ENCODE measurements at places on chromosomes 13 and 19.
A peak's percentile ranks its signal among the peaks of the same experiment; 100 is the strongest.

- no peak for DNase-seq
These were observed 4.4 kb upstream of the INTS6 start for GRCh38 chr13:51457086-51457815.

DNA sequence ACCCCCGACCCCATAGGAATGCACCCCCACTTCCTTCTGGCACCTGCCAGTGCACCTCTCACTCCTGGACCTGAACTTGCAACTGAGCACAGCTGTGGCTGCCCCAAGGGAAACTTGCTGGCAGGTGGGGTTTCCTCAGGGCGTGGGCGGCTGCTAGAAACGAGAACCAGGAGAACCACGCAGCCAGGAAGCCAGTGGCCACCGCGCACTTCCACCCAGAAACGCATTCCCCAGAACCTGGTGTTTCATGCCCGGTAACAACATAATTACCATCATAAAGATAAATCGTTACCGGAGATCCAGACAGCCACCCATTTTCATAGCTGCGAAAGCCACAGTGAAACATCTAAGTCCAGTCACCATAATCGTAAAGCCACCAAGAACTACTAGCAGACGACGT, 75.2 kb upstream of the C13orf46 start:
- no peak for DNase-seq

GRCh38 chr13:50950849-50951248, 41.3 kb downstream of the RNASEH2B start:
- no peak for DNase-seq

GRCh38 chr13:113225515-113225914, 16.1 kb downstream of the CUL4A start:
- no peak for DNase-seq

DNA sequence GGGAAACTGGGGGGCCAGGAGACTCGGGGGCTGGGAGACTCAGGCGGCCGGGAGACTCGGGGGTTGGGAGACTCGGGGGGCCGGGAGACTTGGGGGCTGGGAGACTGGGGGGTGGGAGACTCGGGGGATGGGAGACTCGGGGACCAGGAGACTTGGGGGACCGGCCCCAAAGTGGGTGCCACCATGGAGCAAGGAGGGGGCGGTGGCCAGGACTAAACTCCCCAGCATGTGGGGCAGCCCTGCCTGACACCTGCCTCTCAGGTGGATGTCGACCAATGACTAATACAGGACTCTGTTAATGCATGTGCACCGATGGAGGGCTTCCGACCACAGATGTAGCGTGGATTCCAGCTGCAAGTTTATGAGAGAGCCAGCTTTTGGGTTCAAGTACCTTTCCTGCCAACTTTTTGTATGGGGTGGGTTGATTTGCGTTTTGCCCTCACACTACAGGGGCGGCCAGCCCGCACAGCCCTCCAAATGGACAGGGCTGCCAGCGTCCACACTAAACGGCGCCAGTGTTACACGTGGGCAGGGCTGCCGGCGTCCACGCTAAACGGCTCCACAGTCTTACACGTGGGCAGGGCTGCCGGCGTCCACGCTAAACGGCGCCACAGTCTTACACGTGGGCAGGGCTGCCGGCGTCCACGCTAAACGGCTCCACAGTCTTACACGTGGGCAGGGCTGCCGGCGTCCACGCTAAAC, 62.2 kb downstream of the RASA3 start:
- no peak for DNase-seq

DNA sequence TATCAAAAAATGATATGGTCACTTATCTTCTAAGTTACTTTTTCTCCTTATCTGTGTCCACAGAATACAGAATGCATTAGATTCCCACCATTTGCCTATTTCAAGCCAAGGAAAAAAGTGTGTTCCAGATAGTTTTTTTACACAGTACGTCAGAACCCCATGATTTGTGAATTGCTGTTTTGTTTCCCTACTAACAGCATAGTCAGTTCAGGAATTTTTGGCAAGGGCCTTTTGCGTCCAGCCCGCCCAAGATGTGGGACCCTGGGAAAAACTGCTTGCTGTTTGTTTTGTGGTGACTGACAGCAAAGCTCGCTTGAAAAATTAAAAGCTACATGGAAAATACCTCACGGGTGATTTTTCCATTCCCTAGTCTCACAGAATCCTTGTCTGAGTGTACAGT, 20.4 kb upstream of the FAM216B start:
- no peak for DNase-seq

GRCh38 chr13:73061876-73062275, 3.1 kb downstream of the KLF5 start:
- no peak for DNase-seq

- DNase-seq = no peak
These were observed 989.7 kb downstream of the EFNB2 start for GRCh38 chr13:105545811-105546210.

- DNase-seq = no peak
These were observed 428.6 kb downstream of the RFC3 start for GRCh38 chr13:34246511-34246910.

- no peak for DNase-seq
These were observed 619.8 kb downstream of the DCT start for GRCh38 chr13:93859716-93860115.

DNA sequence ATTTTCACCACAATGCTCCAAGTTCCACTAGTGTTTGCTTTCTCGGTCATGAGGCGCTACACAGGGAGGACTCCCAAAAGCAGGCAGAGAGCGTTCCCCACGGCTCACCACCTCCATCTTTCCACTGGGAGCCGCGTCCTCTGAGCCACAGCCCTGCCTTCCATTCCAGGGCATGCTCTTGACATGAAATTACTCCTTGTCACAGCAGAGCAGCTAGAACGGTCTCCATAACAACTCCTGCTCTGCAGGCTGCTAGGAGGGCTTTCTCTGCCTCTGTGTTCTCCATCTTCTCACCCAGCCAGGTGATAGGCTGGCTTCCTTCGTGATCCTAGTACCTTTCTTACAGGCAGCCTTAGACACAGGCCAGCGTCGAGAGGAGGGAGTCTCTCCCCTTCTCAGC, 171.8 kb upstream of the UBL3 start:
- no peak for DNase-seq

DNA sequence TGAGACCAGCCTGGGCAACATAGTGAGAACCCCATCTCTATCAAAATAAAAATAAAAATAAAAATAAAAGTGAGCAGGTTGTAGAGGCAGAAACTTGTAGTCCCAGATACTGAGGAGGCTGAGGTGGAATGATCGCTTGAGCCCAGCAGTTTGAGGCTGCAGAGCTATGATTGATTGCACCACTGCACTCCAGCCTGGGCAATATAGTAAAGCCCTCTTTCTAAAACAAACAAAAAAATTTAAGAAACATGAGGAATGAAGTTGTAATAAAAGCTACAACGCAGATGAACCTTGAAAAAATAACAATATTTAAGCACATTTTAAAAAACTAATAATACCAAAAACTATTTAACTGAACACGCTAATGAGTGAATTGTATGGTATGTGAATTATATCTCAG, 919.3 kb downstream of the UQCRFS1 start:
- DNase-seq = no peak

DNA sequence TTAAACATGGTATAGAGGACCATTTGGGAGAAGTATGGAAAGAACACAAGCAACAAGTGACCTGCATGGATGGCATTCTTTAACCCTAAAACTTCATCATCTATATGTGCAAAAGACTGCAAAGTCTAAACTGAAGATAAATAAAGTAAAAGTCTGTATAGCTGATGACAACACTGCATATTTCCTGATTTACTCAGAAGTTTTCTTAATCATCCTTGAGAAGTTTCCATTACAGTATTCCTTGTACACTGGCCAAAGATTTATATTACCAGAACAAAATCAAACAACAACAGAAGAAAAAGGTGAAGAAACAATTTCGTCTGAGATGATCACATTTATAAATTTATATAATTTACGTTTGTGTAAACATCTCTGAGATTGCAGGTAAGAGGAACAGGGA, 805.7 kb downstream of the PCDH9 start:
- DNase-seq = no peak

DNA sequence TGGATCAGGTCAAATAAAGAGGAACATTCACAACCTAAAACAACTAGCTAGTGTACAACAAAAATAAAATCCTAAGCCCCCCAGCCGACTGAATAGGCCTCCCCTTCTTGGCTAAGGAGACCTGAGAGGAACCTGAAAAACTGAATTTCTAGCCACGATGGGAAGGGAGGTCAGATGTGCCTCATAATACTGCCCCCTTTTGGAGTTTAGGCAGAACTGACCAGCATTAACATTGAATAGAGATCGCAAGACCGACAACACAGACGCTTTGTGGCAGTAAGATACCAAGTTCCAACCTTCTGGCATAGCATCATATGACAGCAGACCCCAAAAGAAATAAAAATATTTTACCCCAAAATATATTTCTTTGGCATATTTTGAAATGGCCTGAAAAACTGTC, 15.9 kb downstream of the CBY2 start:
- peak; percentile 45 for DNase-seq

- no peak for DNase-seq
These were observed 352.7 kb upstream of the ZNF507 start for GRCh38 chr19:31992750-31993149.

DNA sequence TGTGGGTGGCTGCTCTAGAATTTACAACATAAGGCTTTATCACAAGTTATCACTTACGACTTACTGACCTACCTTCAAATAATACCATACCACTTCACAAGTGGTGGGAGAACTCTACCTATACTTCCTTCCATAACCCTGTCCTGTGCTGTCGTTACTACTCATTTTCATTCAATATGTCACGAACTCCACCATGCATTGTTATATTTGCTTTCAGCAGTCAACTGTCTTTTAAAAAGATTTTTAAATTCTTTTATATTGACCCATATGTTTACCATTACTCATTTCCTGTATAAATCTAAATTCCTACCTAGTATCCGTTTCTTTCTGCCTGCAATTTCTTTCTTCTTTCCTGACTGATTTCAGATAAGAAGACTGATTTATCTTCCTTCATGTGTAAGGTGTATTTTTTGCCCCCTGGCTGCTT, 200.0 kb downstream of the KLF12 start:
- DNase-seq = no peak
